ENCODE measurements at places on chromosomes 11 and 22. TPM values are rescaled to one million over a fixed set of nuclear protein-coding genes. Genes with fewer than 3 reads are reported as not detected.

DNA sequence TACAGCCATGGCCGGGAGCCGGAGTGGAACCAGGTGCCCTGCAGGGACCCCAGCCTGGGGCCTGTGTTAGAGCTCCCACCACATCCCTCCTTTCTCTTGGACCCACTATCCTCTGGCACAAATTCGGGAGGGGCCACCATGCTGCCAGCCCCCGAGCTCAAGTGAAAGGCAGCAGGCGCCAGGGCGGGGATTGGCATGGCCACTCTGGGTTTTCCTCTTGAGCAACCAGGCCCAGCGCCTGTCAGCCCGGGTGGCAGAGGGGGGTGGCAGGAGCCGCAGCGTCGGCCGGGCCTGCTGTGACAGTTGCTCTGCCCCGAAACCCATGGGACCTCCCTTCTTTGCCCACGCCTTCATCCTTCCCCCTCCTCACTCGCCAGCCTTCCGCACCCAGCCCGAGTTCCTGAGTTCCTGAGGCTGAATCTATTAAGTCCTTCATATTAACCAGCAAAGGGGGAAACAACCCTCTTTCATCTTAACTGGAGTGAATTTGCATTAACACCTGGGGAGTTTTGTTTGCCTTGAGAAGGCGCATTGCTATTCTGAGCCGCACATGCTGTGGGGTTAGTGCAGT is 16.8 kb upstream of the CABP7 start:
- DNase-seq: no peak
- no peaks in the 10 kb centered on the region for H3K27me3 ChIP-seq
- no peak overlapping the region for H3K4me3 ChIP-seq

DNA sequence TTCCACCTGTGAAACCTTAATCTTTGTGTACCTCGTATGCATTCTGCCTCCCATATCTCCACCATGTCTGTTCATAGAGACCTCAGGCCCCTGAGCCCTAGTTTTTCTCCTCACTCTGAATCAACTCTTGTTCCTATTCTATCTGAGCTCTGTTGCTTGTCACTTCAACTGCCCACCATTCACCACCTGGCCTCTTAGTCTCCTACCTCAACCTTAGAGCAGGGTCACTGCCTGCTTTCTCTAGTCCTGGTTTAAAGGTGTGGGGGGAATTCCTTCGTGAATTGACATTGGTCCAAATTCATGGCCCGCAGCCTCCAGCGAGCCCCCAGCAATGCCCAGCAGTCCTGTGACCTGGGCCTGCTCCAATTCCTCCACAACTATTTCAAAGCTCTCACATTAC is 39.4 kb upstream of the TUB start:
- H3K27me3 ChIP-seq: peaks cover 2% of the 10 kb centered on the region
- H3K27ac ChIP-seq: no peak overlapping the region
- no peak for DNase-seq

- H3K36me3 ChIP-seq: peaks cover 10% of the 10 kb centered on the region
- DNase-seq: no peak
- H3K27me3 ChIP-seq: no peaks in the 10 kb centered on the region
- H3K27ac ChIP-seq: peak overlapping the region; percentile 40
- H3K4me3 ChIP-seq: no peak overlapping the region
Observed at GRCh38 chr11:33721984-33722383, 14.2 kb downstream of the CD59 start.

GRCh38 chr11:12241401-12241800 is 131.0 kb downstream of the MICAL2 start:
- no peak overlapping the region for H3K4me3 ChIP-seq
- H3K4me1 ChIP-seq: peaks cover 33% of the 10 kb centered on the region
- DNase-seq: no peak
- H3K27me3 ChIP-seq: no peaks in the 10 kb centered on the region
- peaks cover 21% of the 10 kb centered on the region for H3K36me3 ChIP-seq

DNA sequence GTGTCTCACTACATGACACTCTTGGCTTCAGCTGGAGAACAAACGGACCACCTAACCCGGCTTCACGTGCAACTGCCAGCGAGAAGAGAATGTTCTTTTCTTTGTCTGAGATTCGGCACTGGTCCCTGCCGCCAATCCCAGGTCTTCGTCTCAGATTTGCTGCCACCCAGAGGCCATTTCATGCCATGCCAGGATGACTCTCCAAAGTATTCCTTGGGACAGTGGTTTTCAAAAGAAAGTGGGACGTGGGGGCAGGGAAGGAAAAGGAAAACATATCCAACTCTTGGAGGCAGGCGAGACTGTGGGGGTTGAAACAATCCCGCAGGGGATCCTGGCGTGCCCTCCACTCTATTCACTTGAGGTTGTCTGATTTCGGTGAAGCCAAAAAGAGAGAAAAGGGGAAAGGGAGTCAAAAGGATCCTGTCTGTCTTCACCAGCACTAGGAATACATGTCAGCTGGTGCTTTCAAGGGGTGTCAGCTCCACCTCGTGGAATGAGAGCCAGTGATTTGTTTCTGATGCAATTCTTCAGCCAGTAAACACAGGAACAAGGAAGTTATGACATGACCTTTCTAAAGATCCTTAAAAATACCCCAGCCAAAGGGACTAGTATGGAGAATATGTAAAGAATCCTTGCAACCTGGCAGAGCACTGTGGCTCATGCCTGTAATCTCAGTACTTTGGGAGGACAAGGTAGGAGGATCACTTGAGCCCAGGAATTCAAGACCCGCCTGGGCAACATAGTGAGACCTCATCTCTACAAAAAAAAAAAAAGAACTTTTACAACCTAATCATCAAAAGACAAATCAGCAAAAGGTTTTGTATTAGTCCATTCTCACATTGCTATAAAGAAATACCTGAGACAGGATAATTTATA is 41.0 kb upstream of the APLNR start:
- H3K4me1 ChIP-seq: peaks cover 5% of the 10 kb centered on the region

DNA sequence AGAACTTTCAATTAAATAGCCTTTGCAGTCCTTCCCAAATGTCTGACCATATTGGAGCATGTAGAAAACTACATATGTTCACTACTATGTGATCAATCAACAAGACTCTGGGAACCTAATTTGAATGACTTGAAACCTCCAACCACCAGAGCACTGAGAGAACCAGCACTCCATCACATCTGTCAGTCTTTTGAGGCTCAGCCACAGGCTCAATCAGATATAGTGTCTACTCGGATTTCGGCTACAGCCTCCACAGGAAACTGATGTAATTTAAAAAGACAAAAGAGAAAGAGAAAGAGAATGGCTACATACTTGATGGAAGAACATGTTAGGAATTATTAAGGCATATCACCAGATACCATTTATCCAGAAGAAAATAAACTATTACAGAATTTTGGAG is 859.0 kb downstream of the FAM181B start:
- no peak for DNase-seq
- H3K36me3 ChIP-seq: no peaks in the 10 kb centered on the region
- H3K4me3 ChIP-seq: no peak overlapping the region
- H3K27me3 ChIP-seq: no peaks in the 10 kb centered on the region

- H3K4me1 ChIP-seq: no peaks in the 10 kb centered on the region
- no peak overlapping the region for H3K27ac ChIP-seq
- no peak for DNase-seq
- H3K36me3 ChIP-seq: peaks cover 8% of the 10 kb centered on the region
- no peak overlapping the region for H3K4me3 ChIP-seq
Observed at GRCh38 chr11:71964641-71965040, 34.1 kb upstream of the IL18BP start.

DNA sequence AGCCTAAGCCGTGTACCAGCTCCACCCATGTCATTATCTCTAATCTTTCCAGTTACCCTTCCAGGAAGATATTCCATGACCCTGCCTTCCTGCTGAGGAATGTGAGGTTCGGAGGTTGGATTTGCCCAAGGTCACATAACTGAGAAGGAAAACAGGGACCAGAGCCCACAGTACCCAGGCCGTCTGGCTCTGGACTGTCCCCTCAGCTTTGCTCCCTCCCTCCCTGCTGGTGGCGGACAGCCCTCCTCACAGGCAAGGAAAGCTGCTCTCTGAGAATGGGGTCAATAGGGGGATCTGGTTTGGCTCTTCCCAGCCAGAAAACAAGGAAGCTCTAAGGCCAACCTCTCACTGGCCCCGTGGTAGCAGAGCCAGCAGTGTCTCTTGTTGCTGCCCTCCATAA is 63.3 kb downstream of the SYN3 start:
- no peaks in the 10 kb centered on the region for H3K4me1 ChIP-seq
- H3K4me3 ChIP-seq: no peak overlapping the region
- no peak for DNase-seq
- H3K27ac ChIP-seq: no peak overlapping the region
- no peaks in the 10 kb centered on the region for H3K36me3 ChIP-seq

GRCh38 chr11:62502030-62502730 is 44.4 kb downstream of the AHNAK start:
- H3K4me1 ChIP-seq: no peaks in the 10 kb centered on the region
- peaks cover 54% of the 10 kb centered on the region for H3K27me3 ChIP-seq
- no peak overlapping the region for H3K27ac ChIP-seq

GRCh38 chr22:33561149-33561807 is 359.0 kb downstream of the LARGE1 start:
- H3K4me1 ChIP-seq: no peaks in the 10 kb centered on the region
- no peak for DNase-seq
- no peaks in the 10 kb centered on the region for H3K27me3 ChIP-seq
- H3K4me3 ChIP-seq: no peak overlapping the region
- H3K27ac ChIP-seq: no peak overlapping the region

KCNK4 gene
- total RNA-seq: not detected

GLYATL1 gene
- total RNA-seq: 4.9 TPM

CNTF gene
- 0.66 TPM for total RNA-seq

Measured in thymus (tissue), 14 donors.